Thyroid gland (tissue), 4 donors: ENCODE measurements at places on chromosomes 16 and 17. TPM values are rescaled to one million over a fixed set of nuclear protein-coding genes. Genes with fewer than 3 reads are reported as not detected.

DNA sequence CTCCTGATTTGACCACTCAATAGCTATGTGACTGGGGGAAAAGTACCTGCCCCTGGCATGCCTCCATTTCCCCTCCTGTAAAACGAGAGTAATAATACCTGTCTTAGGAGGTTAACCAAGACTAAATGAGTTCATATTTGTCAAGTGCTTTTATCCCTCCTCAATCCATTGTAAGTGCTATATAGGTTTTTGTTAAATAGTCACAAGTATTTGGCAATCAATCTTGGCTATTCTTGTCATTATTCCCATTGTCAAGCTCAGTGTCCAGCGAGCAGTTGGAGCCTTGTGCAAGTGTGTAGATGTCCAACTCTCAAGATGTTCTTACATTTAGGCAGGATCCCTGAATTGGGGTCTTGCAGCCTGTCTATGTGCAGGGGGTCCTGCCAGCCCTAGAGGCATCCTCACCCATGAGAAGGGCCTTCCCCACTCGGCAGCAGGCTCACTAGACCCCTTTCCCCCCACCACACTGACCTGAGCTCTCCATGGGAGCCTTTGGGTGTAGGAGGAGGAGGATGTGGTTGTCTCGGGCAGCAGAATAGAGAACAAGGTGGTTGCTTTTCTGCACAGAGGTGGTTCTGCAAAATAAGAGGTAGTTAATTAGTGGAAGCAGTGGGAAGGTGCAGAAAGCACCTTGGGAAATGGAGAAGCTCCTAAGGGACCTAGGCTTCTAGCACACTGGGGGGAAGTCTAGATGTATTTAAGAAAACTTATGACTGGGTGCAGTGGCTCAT, 18.0 kb downstream of the PIK3R6 start:
- DNase-seq: no peak

- no peak for DNase-seq
Measured at GRCh38 chr17:14903854-14904253, 361.3 kb downstream of the PMP22 start.

DNA sequence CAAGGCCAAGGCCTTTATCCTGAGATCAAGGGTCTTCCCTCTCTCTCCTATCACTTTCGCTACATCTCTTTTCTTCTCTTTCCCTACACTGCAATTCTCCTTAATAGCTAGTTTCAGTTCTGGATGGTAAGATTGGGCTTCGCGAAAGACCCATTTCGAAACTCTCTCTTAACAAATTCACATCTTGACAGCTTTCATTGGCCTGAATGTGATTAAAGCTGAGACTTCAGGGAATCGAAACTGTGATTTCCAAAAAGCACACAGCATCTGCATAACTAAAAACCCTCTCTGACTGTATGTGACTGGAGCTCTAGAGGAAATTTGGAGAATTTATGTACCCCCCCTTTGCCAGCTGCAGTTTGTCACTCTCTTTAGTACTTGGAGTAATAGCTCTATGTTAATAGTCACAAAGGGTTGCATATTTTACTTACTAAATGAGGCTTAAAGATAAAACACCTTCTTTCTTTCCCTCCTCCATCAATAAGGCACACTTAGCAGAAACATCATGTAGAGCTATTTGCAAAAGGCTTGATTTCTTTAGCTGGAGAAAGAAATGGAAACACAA, 105.3 kb upstream of the FAM20A start:
- no peak for DNase-seq

GRCh38 chr16:15854906-15855703, 1.7 kb downstream of the MYH11 start:
- DNase-seq: no peak

DNA sequence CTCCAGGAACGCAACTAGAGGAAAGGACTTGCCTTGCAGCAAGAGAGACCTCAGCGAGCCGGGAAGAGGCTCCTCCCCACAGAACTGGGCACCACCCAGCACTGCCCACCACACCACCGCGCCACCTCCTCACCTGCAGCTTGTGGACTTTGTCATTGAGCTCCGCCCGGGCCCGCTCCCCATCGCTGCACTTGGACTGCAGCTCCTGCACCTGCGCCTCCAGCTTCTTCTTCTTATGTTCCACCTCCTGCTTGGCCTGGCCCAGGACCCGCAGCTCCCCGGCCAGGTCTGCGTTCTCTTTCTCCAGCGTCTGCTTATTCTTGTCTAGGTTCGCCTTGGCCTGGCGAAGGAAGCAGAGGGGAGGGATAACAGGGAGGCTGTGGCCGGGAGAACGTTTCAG, 76.7 kb downstream of the NDE1 start:
- no peak for DNase-seq

DNA sequence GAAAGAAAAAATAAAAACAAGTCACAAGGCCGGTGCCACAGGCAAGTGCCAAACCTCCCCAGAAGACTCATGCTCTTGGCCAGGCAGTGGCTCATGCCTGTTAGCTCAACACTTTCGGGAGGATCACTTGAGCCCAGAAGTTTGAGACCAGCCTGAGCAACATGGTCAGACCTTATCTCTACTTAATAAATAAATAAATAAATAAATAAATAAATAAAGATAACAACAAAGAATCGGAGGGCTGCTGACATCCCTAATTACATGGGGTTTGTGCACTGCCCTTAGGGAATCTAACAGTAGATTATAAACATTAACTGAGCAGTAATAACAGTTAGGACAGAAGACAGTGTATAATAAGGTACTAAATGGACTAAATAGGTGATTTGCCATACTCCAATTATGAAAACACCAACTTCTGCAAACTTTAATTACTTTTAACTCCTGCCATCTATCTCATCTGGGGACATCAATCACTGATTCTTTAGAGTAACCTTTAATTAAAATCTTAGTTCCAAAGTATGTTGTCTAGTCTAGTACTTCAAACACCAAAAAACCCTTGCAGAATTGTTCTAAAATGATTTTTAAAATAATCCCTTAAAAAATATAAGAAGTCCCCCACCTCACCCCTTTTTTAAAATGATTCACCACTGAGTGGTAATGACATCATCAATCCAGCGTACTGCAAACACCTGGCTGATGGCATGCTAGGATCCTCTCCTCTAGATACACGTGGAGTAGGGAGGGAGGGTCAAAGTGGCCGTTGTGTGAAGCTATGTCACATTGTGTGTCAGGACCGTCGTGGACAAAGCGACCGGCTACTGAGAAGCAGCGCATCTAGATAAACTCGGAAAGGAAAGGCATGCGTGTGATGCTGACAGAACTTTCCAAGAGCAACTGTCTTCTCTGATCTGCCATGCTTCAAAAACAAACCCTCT, 28.5 kb downstream of the CYTH1 start:
- DNase-seq: no peak

DNA sequence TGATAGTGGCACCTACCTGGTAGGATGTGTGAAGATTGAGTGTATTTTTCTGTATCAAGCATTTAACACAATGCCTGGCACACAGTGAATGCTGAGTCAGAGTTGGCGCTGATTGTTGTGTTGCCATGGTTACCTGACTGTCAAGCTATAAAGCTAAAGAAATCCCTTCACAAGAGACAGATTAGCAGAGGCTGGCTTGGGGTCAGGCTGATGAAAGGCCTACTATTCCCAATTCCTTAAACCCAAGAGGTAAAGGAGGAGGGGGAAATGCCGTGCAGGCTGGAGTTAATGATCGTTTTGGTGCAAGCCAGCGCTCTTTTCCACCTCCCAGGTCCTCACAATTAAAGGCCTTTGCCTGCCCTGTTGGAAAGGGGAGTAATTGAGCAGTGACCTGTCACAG, 5.9 kb downstream of the CLEC19A start:
- peak; percentile 16 for DNase-seq

DNA sequence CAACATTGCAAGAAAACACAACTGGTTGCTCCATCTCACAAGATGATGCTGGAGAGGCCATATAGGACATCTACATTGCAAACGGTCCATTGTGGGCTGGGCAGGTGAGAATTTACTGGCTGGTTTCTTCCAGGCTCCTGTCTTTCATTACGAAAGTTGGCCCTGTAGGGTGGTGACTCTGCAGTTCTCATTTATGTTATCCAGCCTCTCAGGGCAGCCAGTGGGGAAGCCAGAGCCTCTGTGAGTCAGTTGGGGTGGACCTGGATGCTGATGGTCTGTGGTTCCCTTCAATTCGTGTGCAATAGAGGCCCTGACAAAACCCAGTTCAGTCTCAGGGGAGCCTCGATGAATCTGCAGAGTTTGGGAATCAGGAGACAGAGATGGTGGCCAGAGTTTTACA, 341.0 kb upstream of the CCL2 start:
- no peak for DNase-seq

DNA sequence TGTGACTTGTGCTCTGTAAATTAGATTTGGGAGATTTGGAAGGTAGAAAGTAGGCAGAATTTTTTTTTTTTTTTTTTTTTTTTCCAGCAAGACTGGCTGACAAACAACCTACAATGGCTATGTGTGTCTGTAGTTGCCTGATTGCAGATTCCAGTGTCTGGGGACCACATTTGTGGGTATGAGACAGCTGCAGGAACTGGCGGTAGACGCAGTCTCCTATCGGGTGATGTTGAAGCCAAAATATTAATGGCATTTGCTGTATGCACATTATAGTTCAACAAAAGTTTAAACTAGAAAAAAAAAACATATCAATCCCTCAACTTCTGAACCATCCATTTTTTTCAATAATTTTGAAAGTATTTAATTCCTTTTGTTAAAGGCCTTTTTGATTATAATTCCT, 665.2 kb downstream of the TOX3 start:
- no peak for DNase-seq

DNA sequence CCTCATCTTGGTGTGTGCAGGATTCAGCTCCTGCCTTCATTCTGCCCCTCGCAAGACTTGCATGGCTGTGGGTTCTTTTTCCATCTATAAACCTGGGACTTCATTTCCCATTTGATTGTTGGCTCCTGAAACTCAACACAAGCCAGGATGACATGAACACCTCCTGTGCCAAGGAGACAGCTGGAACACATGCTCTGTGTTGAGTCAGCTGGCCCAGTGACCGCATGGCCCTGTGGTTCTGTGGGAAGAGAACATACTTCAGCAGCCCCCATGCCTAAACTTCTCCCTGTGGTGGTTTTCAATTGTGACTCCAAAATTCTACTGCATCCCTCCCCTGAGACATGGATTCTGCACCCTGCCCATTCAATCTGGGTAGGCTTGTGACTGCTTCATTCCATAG, 57.9 kb upstream of the FOXF1 start:
- no peak for DNase-seq

- no peak for DNase-seq
Measured at GRCh38 chr16:51579652-51580360, 428.7 kb upstream of the SALL1 start.

DNA sequence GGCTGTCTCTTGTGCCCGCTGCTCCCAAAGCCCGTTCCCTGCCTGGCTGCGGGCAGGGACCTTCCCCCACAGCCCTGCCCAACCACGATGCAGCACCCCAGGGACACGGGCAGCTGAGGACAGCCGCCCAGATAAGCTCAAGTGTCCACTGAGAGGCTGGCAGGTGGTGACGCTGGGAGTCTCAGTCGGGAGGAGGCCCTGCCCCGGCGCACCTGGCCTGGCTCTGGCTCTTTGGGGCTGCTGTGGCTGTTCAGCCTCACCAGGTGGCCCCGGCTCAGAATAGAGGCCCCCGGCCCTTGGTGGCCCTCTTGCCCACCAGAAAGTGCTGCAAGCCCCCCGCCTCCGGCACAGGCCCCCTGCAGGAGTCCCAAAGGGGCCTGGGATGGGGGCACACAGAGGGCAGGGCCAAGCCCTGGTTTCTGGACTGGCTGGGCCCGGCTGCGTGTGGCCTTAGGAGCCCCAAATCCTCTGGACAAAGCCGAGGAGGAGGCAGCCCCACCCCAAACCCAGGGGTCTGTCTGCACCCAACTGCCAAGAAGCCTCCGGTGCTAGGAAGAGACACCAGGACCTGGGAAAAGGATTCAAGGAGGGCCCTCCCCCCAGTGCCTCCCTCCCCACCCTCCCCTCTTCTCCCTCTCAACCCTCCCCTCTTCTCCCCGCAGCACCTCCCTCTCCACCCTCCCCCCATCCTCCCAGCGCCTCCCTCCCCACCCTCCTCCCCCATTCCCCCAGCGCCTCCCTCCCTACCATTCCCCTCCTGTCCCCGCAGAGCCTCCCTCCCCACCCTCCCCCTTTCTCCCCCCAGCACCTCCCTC, 5.3 kb downstream of the NTHL1 start:
- peak; percentile 92 for DNase-seq

Gene KRTAP1-5
- total RNA-seq: not detected

Gene DHRS7C
- total RNA-seq: not detected

Gene MAZ
- 121 TPM for total RNA-seq

Gene TMEM101
- total RNA-seq: 33.6 TPM

Gene GLP2R
- total RNA-seq: 0.54 TPM
